ENCODE measurements at places on chromosomes 2 and 18.

DNA sequence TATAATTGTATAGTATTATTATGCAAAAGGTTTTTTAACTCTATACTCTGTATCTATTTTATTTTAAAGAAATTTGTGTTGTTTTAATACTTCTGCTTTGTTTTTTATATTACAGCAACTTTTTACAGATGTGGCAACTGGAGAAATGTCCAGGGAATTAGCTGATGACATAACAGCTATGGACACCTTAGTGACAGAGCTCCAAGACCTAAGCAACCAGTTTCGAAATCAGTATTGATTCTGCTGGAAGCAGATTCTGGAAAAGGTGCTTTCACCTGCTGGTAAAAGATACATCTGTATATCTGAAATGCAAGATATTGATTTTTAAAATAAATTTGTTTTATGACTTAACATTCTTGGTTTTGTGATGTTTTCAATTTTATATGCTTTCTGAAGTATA lies 126.1 kb upstream of the LTBP1 start:
- no peak for DNase-seq

DNA sequence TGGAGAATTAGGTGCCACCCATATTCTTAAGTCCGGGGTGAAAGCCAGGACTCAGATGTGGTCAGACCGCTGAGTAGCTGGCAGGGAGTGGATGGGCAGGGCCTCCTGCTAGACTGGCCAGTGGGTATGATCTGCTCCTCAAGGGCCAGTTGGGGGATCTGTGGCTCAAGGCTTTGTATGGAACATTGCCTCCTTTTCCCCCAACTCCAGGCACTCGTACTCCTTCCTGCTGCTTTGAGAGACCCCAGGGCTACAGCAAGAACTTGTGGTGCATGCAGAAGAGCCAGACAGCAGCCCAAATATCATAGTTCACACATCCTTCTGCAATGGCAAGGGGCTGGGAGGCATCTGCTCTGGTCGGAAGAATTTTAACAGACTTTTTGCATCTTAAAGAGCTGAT lies 61.7 kb downstream of the PDCL3 start:
- no peak for DNase-seq

GRCh38 chr18:4641771-4642368 lies 186.8 kb upstream of the DLGAP1 start:
- no peak for DNase-seq

DNA sequence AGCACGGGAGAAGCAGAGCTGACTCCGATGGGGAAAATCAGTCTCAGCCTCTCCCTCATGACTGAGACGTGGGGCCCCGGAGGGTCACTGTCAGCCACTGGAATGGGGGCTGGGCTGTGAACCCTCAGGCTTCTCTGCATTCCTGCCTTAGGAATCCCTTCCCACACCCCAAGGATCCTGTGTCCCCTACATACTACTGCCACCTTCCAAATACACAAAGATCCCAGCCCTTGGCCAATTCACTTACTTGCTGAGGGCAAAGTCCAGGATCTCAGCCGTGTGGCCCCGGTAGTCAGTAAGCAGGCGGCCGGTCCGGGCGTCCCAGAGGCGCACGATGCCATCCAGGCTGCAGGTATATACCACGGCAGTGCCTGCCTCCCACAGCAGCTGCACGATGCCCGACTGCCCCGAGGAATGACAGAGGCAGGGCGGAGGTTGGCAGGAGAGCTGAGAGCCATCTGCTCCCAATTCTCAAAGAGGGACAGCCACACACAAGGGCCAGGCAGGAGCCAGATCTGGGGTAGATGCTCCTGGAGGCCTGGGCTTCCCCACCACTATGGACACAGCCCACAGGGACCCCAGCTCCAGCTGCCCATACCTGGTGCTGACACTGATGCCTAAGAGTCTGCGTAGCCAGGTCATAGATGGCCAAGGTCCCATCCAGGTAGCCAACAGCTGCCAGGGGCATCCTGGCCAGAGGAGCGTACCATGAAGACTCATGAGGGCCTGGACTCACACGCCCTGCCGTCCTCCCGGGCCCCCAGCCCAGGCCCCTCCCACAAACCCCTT lies 4.2 kb downstream of the GPBAR1 start:
- no peak for DNase-seq

GRCh38 chr2:48438266-48438665 lies 91.7 kb upstream of the STON1 start:
- DNase-seq, result no peak

DNA sequence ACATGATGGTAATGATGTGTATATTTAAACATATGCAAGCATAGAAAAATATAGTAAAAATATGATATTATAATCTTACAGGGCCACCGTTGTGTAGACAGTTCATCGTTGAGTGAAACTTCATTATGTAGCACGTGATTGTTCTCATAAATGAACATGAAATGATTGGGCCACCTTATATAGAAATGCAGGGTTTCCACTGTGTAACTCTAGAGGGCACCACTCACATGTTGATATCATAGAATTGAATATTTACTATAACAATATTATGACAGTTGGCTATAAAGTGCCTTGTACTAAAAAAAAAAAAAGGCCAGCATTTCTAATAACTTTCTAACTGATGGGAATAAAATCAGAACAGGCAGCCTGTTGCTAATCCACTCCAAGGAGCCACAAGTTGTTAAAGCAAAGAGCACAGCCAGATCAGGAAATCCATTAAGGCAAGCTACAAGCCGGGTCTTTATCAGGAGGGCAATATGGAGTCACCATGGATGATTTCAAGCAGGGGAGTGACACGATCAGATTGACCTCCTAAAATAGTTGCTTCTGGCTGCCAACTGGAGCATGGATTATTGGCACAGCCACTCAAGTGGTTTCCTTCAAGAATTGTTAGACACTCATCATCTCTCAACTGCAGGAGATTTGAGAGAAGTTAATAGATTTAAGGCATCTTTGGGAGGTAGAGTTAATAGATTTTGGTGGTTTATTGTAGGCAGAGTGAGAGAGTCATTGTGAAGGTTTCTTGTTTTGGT lies 16.7 kb downstream of the IL1F10 start:
- no peak for DNase-seq

DNA sequence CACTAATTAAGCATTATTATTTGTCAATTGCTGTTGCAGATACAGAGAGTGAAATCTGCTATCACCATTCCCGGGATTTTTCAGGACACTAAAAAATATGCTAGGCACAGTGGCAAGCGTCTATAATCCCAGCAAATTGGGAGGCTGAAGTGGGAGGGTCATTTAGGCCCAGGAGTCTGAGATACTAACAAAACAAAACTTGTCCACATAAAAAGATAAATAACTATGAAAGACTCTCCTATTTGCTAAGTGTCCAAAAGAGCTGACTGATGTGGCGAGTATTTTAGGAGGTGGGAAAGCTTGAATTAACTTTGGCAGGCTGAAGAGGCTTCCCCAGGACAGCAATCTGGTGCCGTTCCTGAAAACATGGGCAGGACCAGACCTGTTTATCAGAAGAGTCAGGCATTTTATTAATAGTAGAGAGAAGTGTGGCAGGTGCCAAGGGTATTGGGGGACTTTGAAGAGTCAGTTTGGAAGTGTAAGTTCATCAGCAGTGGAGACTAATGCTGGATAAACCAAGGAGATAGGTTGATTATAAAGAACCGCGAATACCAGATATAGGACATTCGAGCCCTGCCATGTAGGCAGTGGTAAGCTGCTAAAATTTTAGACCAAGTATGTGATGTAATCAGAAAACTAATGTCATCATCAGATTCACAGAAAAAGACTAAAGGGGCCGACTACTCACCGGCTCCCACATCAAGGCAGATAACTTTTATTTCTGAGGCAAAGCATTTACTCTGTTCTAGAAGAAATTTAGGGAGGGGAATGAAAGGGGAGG lies 201.8 kb downstream of the EPHA4 start:
- DNase-seq, result no peak

GRCh38 chr2:85695121-85695520 lies 963 bp downstream of the GNLY start:
- DNase-seq, result no peak

GRCh38 chr2:217973008-217973787 lies 29.6 kb downstream of the TNS1 start:
- no peak for DNase-seq

DNA sequence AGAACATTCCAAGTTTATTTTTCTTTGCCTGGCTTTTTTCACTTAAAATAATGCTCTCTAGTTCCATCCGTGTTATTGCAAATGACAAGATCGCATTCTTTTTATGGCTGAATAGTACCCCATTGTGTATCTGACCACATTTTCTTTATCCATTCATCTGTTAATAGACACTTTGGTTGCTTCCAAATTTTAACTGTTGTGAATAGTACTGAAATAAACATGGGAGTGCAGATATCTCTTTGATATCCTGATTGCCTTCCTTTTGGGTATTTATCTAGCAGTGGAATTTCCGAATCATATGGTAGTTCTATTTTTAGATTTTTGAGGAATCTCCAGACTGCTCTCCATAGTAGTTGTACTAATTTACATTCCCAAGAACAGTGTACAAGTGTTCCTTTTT lies 230.5 kb downstream of the FIGN start:
- DNase-seq, result no peak

- no peak for DNase-seq
Observed at GRCh38 chr2:77391119-77391518, 131.1 kb downstream of the LRRTM4 start.

GRCh38 chr2:171480908-171481307 lies 41.4 kb upstream of the CYBRD1 start:
- no peak for DNase-seq

DNA sequence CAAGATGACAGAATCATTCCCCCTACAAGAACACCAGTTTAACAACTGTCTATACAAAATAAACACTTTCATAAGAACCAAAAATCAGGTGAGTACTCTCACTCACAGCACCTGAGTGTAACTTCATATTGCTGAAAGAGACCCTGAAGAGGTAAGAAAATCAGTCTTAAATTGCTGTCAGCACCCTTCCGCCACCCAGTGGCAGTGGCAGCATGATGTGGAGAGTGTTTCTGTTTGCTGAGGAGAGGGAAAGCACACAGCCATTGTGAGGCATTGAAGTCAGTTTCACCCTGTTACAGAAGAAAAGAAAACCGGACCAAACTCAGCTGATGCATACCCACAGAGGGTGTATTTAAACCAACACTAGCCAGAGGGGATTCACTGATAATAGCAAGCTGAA lies 1240.8 kb upstream of the CRIM1 start:
- no peak for DNase-seq

GRCh38 chr2:85584857-85585780 lies 888 bp downstream of the VAMP5 start:
- DNase-seq, result no peak

DNA sequence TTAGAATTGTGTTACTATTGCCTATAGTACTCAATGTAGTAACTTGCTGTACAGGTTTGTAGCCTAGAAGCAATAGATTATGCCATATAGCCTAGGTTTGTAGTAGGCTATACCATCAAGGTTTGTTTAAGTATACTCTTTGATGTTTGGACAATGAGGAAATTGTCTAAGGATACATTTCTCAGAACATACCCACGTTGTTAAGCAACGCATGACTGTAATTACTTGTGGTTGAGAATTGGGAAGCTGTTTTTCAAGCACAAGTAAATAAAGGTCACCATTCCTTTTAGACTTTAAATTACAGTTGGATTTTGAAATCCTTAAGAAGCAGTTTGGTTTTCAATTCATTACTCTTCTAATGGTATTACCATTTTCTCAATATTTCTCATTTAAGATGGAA lies 89.8 kb upstream of the KCNH7 start:
- no peak for DNase-seq

DNA sequence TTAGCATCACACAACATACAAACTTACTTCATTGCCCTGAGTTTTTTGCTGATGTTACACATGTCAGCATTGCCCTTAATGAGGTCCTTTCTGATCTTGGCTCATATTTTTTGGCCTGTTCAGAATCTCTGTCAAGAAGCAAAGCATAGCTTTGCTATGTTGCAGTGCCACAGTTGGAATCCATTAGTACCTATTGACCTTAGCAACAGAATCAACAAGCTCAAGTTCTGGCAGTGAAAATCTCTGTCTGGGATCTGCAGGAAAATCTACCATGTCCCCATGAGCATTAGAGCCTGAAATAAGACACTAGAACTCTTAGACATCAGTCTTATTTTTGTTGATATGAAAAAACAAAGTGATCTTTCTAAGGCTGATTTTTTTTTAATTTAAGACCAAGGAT lies 105.6 kb upstream of the FHL2 start:
- DNase-seq, result no peak

- DNase-seq, result no peak
Observed at GRCh38 chr18:23585897-23586248, 433 bp downstream of the NPC1 start.

GRCh38 chr2:205372141-205372540 lies 310.2 kb upstream of the NRP2 start:
- no peak for DNase-seq

- no peak for DNase-seq
Observed at GRCh38 chr2:96082211-96083063, 33.9 kb downstream of the ADRA2B start.

Data from NCI-H1436 (cell line).